CD4-positive, alpha-beta T cell (primary cell): ENCODE measurements at places on chromosomes 3 and 15. TPM values are rescaled to one million over a fixed set of nuclear protein-coding genes. Genes with fewer than 3 reads are reported as not detected.

- H3K36me3 ChIP-seq = no peaks in the 10 kb centered on the region
- no peak overlapping the region for H3K27ac ChIP-seq
Measured at GRCh38 chr15:101391981-101392640, 97.1 kb upstream of the SNRPA1 start.

DNA sequence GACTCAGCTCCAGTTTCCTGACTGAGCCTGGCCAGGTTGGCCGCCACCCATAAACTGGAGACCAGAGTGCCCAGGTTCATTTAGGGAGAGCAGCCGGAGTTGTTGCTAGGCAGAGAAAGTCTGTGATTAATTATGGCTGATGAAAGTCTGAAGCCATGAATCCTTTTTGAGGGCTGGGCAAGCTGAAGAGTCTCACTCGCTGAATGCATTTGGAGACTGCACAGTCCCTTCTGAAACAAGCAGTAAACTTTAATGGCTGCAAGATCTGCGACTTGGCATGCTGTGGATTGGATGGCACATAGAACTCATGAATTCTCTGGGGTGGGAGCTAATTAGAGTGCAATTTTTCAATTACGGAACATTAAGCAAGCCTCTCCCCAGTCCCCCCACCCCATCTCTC is 282.1 kb downstream of the RPLP1 start:
- no peak overlapping the region for H3K4me3 ChIP-seq
- no peaks in the 10 kb centered on the region for H3K36me3 ChIP-seq
- H3K27me3 ChIP-seq = no peaks in the 10 kb centered on the region

DNA sequence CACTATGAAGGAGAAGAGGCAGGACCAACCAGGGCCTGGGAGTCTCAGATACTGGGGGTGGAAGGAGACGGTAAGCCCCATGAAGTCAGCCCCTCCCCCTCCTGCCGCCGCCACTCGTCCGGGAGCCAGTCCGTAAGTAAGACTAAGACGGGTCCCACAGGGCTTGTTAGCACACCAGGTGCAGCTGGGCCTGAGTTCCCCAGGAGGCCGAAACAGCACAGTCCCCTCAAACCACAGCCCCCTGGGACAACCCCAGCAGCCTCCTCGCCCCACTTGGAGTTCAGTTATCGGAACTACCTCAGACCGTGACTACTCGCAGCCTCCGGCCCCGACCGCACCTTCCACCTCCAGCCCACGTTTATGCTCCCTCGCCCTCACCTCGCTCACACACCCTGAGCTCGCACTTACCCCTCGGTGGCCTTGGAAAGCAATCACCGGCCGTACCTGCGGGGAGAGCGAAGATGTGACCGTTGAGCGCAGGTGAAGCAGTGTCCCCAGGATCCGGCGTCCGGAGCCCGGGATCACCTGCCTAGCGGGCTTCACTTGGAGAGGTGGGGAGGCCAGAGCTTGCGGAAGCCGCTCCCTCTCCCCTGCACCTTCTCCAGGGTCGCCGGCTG is 557 bp downstream of the ELL3 start:
- peak overlapping the region; percentile 10 for H3K27ac ChIP-seq
- peak; percentile 15 for DNase-seq
- peaks cover 25% of the 10 kb centered on the region for H3K4me1 ChIP-seq
- no peaks in the 10 kb centered on the region for H3K27me3 ChIP-seq

DNA sequence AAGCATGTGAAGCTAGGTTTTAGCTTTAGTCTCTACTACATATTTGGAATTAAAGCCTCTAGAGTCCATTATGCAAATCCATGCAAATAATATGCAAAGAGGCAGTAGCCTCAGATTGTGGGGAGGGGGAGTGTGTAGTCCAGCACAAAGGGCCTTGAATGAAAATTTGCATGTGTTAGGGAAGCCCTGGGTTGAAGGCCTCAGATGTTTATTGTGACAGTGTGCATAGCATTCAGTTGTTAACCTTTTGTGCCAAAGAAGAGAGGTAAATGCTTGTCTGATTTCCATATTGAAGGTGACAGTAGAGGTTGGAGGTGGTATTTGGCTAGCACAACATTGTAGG is 24.5 kb upstream of the BFSP2 start:
- H3K36me3 ChIP-seq = no peaks in the 10 kb centered on the region
- no peaks in the 10 kb centered on the region for H3K4me1 ChIP-seq
- no peak overlapping the region for H3K27ac ChIP-seq
- H3K27me3 ChIP-seq = no peaks in the 10 kb centered on the region
- no peak for DNase-seq
- no peak overlapping the region for H3K4me3 ChIP-seq

DNA sequence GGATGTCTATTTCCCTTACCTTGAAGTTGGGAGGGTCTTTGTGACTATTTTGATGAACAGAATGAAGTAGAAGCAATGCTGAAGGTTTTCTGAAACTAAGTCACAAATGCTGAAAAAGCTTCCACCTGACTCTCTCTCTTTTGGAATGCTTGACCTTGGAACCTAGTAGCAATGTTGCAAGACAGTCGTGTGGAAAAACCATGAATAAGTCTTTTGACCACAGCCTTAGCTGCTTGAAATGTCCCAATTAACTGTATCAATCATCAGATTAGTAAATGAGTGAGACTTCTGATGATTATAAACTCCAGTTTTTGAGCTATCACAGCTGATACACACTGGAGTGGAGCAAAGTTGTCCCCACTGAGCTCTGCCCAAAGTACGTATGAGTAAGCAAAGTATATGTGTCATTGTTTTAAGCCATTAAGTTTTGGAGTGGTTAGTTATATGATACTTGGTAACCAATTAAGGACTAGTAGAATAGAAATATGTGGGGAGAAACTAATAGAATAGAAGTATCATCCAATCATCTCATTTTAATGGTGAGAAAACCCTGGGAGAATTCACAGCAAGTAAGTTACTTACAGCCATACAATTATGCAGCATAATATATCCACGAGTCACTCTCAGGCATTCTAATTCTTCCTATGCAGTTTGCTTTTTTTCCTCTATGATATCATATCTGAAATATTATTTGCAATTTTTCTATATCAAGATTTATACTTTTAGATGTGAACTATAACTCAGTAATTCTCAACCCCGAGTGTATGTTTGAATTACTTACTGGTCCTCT is 1010.6 kb downstream of the ROBO2 start:
- no peaks in the 10 kb centered on the region for H3K36me3 ChIP-seq
- no peak for DNase-seq
- no peak overlapping the region for H3K27ac ChIP-seq
- no peaks in the 10 kb centered on the region for H3K4me1 ChIP-seq

GRCh38 chr15:85785887-85786780 is 8.6 kb downstream of the KLHL25 start:
- no peak for DNase-seq
- H3K36me3 ChIP-seq = no peaks in the 10 kb centered on the region
- peak overlapping the region; percentile 28 for H3K4me3 ChIP-seq
- H3K27me3 ChIP-seq = no peaks in the 10 kb centered on the region
- H3K27ac ChIP-seq = peak overlapping the region; percentile 47
- H3K4me1 ChIP-seq = peaks cover 41% of the 10 kb centered on the region

GRCh38 chr3:142319094-142319493 is 93.7 kb upstream of the GK5 start:
- H3K4me1 ChIP-seq = no peaks in the 10 kb centered on the region
- H3K36me3 ChIP-seq = peaks cover 34% of the 10 kb centered on the region
- no peak for DNase-seq
- no peak overlapping the region for H3K4me3 ChIP-seq
- H3K27ac ChIP-seq = no peak overlapping the region
- no peaks in the 10 kb centered on the region for H3K27me3 ChIP-seq

- H3K4me3 ChIP-seq = no peak overlapping the region
- H3K27ac ChIP-seq = no peak overlapping the region
- no peak for DNase-seq
- no peaks in the 10 kb centered on the region for H3K27me3 ChIP-seq
- H3K36me3 ChIP-seq = peaks cover 3% of the 10 kb centered on the region
Measured at GRCh38 chr3:172629470-172629869, 81.4 kb downstream of the NCEH1 start.

- no peaks in the 10 kb centered on the region for H3K4me1 ChIP-seq
- no peak overlapping the region for H3K4me3 ChIP-seq
Measured at GRCh38 chr3:184145111-184145524, 10.0 kb downstream of the EIF2B5 start.

GRCh38 chr15:100651253-100651652 is 48.9 kb downstream of the ASB7 start:
- no peaks in the 10 kb centered on the region for H3K27me3 ChIP-seq
- no peaks in the 10 kb centered on the region for H3K4me1 ChIP-seq

DNA sequence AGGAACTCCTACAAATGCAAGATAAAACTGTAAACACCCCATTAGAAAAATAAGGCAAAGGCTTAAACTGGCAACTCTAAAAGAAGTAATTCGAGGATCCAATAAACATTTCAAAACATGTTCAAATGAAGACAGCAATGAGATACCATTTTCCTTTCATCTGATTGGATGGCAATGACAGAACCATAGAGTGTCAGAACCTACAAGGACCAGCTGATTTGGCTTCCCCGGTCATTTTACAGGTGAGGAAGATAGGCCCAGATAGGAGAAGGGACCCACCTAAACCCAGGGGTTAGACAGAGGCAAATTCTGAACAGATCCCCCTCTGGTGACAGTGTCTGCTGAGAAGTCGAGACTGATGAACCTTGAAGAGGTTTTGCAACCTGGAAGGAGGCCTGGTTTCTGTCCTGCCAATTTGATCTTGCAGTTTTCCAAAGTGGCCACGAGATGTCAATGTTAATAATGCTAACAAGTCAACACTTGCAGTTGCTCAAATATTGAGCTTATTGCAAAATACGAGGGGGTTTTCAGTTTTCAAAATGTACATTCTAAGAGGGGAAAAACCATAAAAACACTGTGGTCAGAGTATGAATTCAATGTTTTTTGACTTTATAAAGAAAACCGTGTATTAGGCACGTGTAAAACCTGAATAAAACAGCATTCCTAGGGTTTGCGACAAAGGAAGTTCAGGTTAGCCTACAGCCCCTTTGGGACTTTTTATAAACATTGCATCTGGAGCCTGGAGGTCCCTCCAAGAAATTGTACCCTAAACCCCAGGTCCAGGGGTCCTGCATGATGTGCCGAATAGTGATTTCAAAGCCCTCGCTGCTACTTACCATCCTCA is 21.5 kb downstream of the CFAP161 start:
- H3K4me3 ChIP-seq = no peak overlapping the region
- peak; percentile 51 for DNase-seq
- H3K36me3 ChIP-seq = no peaks in the 10 kb centered on the region
- peaks cover under 1% of the 10 kb centered on the region for H3K4me1 ChIP-seq

SST gene
- not detected for total RNA-seq

- no peaks in the 10 kb centered on the region for H3K27me3 ChIP-seq
- no peak for DNase-seq
- no peaks in the 10 kb centered on the region for H3K36me3 ChIP-seq
- H3K4me3 ChIP-seq = no peak overlapping the region
- no peaks in the 10 kb centered on the region for H3K4me1 ChIP-seq
Measured at GRCh38 chr3:181313335-181313734, 323.8 kb upstream of the DNAJC19 start.

GRCh38 chr3:14507305-14507741 is 32.8 kb downstream of the GRIP2 start:
- H3K4me1 ChIP-seq = peaks cover 5% of the 10 kb centered on the region
- H3K27me3 ChIP-seq = no peaks in the 10 kb centered on the region
- H3K36me3 ChIP-seq = no peaks in the 10 kb centered on the region
- no peak overlapping the region for H3K4me3 ChIP-seq
- no peak for DNase-seq
- no peak overlapping the region for H3K27ac ChIP-seq

DNA sequence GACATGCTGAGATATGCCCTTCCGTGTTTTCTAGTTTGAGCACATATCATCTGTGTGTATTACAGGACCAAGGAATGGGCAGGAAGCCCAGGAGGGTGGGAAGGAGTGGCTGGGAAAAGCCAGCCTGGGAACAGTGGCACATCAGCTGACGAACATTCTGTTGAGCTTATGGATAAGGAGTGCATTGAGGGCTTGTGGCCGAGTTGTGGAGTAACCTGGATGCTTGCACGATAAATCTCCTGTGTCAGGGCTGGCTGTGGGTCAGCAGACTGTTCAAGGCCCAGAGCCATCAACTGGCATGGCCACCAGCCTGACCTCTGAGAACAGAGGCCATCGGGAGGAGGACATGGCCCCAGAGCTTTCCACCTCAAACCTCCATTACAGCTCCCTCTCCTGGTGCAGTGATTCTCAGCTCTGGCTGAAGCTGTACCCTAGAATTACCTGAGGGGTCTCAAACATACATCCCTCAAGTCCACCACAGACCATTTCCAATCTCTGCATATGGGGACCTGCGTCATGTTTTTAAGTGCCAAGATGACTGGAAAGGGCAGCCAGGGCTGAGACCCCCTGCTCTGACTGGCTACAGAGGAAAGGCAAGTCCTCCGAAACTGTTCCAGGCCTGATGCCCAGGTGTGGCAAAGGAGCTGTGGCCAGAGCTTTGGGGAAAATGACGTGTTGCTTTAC is 4.8 kb upstream of the VILL start:
- peaks cover 3% of the 10 kb centered on the region for H3K4me1 ChIP-seq
- no peaks in the 10 kb centered on the region for H3K27me3 ChIP-seq
- no peak overlapping the region for H3K27ac ChIP-seq
- DNase-seq = no peak
- no peaks in the 10 kb centered on the region for H3K36me3 ChIP-seq

CHL1 gene
- total RNA-seq = not detected

GRCh38 chr3:58530354-58530865 is 6.6 kb downstream of the ACOX2 start:
- no peaks in the 10 kb centered on the region for H3K27me3 ChIP-seq
- no peaks in the 10 kb centered on the region for H3K36me3 ChIP-seq
- H3K4me3 ChIP-seq = no peak overlapping the region
- no peak overlapping the region for H3K27ac ChIP-seq

DNA sequence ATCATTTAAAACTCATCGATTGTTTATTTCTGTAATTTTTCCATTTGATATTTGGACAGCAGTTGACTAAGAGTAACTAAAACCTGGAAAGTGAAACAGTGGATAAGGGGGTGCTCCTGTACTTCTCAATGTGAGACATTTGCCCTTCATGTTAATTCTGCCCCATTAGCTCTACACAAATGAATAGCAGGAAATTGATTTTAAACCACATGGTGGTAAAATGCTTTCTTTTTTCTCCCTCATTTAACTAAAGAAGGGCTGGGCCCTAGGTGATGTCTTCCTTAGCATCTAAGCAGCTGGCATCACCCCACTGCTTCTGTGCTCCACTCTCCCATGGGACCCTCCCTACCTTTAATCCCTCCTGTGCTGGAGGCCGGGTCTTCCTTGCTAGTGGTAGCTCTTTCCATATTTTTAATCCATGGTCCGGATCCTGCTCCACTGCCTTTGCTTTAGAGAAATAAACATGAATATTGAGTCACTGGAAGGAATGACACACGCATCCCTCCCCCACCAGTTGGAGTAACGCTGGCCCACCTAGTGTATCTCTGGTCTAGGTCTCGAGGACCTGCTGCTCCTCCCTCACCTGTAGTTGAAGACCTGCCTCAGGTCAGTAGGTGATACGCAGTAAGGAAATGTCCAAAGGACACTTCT is 30.2 kb upstream of the LAMP3 start:
- H3K27me3 ChIP-seq = no peaks in the 10 kb centered on the region
- no peaks in the 10 kb centered on the region for H3K36me3 ChIP-seq
- no peak overlapping the region for H3K4me3 ChIP-seq
- no peak for DNase-seq
- H3K27ac ChIP-seq = no peak overlapping the region
